ENCODE measurements at places on chromosomes 4 and X.

GRCh38 chr4:19164334-19164733 is 1087.4 kb upstream of the SLIT2 start:
- no peak for DNase-seq

DNA sequence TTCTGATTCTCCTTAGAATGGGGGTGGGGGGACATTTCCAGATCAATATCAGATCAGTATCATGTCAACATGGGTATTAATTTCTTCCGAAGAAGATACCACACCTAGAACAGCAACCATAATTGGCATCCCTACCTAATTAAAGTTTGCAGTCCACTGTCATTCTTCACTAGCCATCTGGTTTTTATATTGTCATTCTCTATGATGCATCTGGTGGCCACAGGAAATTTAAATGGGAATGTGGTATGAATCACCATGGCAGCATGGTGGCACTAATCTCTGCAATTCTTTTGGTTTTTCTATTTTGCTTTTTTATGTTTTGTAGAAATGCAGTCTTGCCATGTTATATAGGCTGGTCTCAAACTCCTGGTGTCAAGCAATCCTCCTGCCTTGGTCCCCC is 16.6 kb upstream of the UBE2D3 start:
- DNase-seq, result no peak

- DNase-seq, result no peak
Measured at GRCh38 chrX:358651-359143, 28.0 kb downstream of the PPP2R3B start.

GRCh38 chr4:122293374-122294365 is 85.1 kb upstream of the ADAD1 start:
- no peak for DNase-seq

GRCh38 chr4:113958766-113959538 is 20.5 kb downstream of the ARSJ start:
- no peak for DNase-seq

DNA sequence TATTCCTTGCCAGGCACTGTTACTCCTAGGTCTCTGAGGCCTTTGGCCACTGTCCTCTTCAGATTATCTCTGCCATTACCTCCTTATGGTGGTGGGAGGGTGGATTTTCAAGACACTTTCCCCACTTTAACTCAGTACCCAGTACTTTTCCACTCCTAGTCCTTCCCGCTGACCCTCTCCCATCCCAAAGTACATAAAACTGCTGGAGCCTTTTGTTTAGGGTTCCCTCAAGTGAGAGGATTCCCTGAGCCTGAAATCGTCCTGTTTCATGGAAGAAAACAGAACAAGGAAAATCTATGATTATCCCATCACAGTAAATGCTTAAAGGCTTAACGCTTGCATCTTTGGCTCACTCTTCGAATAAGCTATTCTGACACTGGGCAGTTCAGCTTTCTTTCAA is 1742.5 kb upstream of the ADGRL3 start:
- no peak for DNase-seq

- DNase-seq, result no peak
Measured at GRCh38 chr4:115678425-115678941, 565.1 kb upstream of the NDST4 start.

Data from hematopoietic multipotent progenitor cell treated with erythropoietin and hydrocortisone succinate and interleukin-3 and kit ligand, for 17 days (in vitro differentiated cells).